ENCODE measurements at places on chromosomes 4 and X.

GRCh38 chr4:42767669-42768068, 110.8 kb upstream of the ATP8A1 start:
- DNase-seq = no peak

- DNase-seq = no peak
These were observed 437.6 kb upstream of the AGA start for GRCh38 chr4:177879851-177880250.

GRCh38 chr4:99405433-99406115, 29.6 kb downstream of the ADH7 start:
- peak; percentile 81 for DNase-seq

GRCh38 chr4:129143359-129143758, 47.4 kb downstream of the C4orf33 start:
- DNase-seq = no peak

- DNase-seq = no peak
These were observed 102.9 kb upstream of the PAQR3 start for GRCh38 chr4:79042079-79042674.

- DNase-seq = no peak
These were observed 24.2 kb downstream of the TRO start for GRCh38 chrX:54944816-54945215.

DNA sequence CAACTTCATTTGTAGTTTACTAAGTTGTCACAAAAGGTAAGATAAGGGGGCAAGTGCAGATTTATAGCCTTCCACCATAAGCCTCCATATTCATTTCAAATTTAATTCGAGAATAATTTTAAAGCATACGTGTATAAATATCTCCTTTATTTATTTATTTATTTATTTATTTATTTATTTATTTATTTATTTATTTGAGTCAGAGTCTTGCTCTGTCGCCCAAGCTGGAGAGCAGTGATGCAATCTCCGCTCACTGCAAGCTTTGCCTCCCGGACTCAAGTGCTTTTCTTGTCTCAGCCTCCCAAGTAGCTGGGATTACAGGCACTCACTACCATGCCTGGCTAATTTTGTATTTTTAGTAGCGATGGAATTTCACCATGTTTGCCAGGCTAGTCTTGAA, 523.4 kb downstream of the FAT4 start:
- no peak for DNase-seq

DNA sequence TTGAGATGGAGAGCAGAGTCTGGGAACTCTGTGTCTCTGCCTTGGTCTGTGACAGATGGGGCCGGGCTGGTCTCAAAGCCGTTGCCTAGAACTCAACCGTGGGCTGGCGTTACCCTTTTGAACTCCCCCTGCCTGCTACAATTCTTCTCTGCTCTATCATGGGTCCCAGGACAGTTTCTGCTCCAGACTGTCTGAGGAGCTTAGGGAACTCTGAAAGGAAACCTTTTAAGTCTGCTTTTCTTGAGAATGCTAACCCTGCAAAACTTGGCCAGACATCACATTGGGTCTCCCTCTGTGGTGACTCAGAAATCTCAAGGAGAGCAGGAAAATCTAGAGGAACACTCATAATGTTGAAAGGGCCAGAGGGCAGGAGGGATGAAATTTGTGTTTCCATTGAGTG, 240.6 kb downstream of the CBR4 start:
- DNase-seq = no peak

DNA sequence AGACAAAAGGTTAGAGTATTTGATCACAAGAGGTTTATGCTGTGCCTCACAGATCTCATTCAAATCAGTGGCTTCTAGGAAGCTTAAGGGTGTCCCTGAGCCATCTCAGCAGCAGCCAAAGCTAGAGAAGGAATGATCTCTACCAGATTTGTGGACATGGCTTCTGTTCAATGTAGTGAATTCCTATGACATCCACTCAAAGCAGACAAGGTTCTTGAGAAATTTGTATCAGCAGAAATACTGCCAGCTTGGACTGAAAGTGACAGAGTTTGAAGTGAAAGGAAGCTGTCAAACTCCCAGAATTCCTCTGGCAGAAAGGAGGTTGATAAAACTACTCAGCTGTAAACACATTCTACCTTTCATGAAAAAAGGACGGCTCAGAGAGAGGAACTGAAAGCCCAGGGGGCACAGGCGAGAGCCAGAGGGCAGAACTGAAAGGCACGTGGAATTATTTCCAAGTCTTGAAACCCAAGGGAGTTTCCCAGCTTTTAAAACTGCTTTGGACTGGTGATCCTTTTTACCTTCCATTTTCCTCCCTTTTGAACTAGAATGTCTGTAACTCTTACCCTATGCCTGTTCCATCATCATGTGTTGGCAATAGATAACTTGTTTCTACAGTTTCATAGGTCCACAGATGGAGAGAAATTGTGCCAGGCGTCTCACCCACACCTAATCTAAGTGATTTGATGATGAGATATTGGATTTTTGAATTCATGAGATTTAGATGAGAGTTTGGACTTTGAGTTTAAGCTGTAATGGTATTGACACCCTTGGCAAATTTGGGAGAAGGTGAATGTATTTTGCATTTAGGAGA, 14.5 kb upstream of the MED14 start:
- no peak for DNase-seq

- no peak for DNase-seq
These were observed 128.6 kb downstream of the CPE start for GRCh38 chr4:165507381-165507780.

DNA sequence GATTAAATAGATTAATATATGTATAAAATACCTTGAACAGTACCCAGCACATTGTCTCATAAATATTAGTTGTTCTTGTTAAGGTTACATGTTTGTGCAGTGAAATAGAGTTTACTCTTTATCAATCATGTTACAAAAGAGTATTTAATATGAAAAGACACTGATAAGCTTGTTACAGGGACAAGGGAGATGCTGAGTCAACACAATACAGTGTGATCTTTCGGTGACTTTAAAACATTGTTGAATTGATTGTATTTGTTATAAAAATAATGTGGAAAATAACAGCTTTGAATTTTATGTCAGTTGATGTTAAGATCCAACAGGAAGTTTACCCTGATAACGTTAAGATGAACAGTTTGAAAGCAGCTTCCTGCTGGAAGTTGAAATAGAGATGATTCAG, 1.4 kb upstream of the WDR13 start:
- no peak for DNase-seq

DNA sequence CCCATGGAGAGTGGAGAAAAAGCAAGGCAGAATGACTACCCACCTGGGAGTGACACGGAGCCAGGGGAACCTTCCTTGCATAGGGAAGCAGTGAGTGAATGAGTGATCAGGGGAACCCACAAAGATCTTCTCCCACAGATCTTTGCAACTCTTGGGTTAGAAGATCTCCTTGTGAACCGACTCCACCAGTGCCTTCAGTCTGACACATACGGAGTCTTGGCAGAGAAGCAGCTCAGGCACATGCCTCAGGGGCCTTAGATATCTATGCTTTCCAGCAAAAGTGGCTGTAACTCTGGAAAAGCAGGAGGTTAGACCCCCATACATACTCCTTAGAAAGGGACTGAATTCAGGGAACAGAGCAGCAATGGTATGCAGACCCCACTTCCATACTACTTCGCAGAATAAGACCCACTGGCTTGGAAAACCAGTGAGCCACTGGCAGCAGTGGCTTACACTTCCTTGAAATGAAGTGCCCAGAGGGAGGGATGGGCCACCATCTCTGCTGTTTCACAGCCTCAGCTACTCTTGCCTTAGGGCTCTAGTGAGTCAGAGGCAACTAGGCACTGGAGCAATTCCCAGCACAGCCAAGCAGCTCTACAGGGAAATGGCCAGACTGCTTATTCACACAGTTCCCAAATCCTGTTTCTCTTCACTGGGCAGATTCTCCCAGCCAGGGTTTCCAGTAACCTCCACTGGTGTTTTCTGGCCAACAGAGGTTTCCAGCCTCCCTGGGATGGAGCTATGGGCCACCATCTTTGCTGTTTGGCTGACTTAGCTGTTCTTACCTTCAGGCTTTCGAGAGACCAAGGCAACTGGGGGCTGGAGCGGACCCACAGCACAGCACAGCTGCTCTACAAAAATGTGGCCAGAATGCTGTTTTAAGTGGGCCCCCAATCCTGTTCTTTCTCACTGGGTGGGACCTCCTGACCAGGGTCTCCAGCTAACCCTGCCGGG, 82.8 kb upstream of the TCEAL2 start:
- no peak for DNase-seq

DNA sequence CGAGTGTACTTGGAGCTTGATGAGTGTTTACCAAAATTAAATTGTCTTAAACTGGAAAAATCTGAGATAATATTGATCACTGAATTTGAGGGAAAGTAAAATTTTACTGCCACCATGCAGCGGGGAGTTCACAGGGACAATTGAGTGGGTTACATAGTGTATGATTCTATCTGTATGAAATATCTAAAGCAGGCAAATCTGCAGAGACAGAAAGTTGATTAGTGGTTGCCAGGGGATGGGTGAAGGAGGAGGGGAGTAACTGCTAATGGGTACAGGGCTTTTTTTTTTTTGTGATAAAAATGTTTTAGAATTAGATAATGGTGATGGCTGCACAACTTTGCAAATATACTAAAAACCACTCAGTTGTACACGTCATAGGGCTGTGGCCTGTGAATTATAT, 35.4 kb upstream of the PDLIM3 start:
- no peak for DNase-seq

DNA sequence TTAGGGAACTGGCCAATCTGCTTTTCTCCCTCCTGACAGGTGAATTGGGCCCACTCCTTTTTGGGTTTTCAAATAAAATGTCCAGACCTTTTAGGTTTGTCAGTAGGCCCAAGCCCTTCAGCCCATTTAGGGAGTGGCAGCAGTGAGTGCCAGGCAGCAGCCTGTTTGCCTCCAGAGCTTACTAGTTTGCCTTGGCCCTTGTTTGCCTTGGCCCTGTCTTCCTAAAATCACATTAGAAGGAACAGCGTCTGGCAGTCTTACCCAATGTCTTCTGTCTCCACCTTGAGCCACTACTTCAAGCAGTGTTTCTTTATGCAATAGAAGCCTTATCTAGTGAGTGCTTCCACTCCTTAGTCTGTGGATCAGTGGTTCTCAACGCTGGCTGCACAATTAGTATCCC, 117.1 kb downstream of the TMEM164 start:
- DNase-seq = no peak

GRCh38 chr4:92362028-92362427, 58.3 kb downstream of the GRID2 start:
- DNase-seq = no peak

- DNase-seq = no peak
These were observed 64.4 kb upstream of the VCX3A start for GRCh38 chrX:6599230-6599860.

- no peak for DNase-seq
These were observed 100.0 kb downstream of the TEX13A start for GRCh38 chrX:105120463-105120862.
